Foreskin keratinocyte (primary cell): ENCODE measurements at places on chromosomes 1 and 21. TPM values are rescaled to one million over a fixed set of nuclear protein-coding genes. Genes with fewer than 3 reads are reported as not detected.
A peak's percentile ranks its signal among the peaks of the same experiment; 100 is the strongest.

The EPS8L3 gene
- not detected in 2 replicates for total RNA-seq

The S100A2 gene
- total RNA-seq = 19,361 and 22,376 TPM in 2 replicates

The HSPA13 gene
- 18.3 and 19.6 TPM in 2 replicates for total RNA-seq

The SH2D1B gene
- not detected in 2 replicates for total RNA-seq

GRCh38 chr1:152801333-152801732 lies 4.8 kb downstream of the LCE1D start:
- no peak for DNase-seq

GRCh38 chr1:167169642-167170041 lies 51.0 kb upstream of the POU2F1 start:
- DNase-seq = no peak

- no peak for DNase-seq
These were observed 59.9 kb upstream of the ZSWIM5 start for GRCh38 chr1:45266151-45266801.

DNA sequence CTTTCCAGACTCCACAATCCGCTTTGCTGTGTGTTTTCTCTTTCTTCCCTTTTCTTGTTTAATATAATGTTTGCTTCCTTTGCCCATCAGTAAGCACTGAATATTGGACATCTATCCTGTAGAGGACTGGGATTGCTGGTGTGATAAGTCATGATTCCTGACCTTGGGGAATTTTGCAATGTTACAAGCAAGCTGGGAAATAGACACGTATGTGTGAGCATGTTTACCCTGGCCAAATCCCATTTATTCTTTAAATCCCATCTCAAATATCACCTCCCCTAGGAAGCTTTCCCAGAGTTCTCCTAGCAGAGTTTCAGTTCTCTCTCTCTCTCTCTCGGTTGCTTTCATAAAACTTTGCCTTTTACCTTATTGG lies 155.3 kb downstream of the ROR1 start:
- DNase-seq = no peak

GRCh38 chr1:191913260-191913977 lies 244.8 kb upstream of the RGS18 start:
- DNase-seq = no peak

GRCh38 chr1:212916481-212917133 lies 33.7 kb upstream of the VASH2 start:
- peak; percentile 20 for DNase-seq

- no peak for DNase-seq
These were observed 282.9 kb downstream of the PTGER3 start for GRCh38 chr1:70764747-70765146.

DNA sequence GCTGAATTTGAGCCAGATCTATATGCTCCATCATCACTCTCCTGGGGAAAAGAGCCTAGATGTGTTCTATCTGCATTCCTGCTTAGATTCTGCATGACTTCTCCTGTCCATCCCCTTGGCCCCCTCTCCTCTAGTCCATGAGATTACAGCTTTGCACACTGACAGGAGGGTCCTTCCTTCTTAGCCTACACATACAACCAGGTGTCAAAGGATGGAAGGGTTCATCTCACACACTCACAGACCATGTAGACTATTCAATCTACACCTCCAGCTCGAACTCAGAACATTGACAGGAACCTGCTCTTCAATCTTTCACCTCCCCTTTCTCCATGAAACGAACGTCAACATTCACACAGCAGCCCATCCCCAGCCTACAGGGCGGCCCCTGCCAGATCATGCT lies 13.8 kb downstream of the C1orf116 start:
- no peak for DNase-seq

- DNase-seq = no peak
These were observed 71.5 kb downstream of the USP24 start for GRCh38 chr1:55143684-55144083.

DNA sequence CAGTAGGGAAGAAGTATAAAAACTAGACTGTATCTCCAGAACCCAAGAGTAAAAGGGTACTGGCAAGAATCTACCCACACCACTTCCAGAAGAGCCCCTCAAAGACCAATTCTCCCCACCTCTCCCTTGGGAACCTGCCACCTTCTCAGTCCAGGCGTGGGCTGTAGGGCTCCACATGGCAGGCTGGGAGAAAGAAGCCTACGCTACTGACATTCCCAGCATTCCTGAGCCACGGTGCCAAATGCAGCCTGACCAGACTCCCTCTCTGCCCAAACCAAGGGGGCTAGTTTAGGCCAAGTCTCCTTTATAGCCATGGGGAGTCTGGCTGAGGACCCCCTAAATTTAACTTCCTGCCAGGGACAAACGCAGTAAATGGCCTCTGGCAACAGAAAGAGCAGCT lies 2.0 kb downstream of the UBE2Q1 start:
- DNase-seq = no peak

DNA sequence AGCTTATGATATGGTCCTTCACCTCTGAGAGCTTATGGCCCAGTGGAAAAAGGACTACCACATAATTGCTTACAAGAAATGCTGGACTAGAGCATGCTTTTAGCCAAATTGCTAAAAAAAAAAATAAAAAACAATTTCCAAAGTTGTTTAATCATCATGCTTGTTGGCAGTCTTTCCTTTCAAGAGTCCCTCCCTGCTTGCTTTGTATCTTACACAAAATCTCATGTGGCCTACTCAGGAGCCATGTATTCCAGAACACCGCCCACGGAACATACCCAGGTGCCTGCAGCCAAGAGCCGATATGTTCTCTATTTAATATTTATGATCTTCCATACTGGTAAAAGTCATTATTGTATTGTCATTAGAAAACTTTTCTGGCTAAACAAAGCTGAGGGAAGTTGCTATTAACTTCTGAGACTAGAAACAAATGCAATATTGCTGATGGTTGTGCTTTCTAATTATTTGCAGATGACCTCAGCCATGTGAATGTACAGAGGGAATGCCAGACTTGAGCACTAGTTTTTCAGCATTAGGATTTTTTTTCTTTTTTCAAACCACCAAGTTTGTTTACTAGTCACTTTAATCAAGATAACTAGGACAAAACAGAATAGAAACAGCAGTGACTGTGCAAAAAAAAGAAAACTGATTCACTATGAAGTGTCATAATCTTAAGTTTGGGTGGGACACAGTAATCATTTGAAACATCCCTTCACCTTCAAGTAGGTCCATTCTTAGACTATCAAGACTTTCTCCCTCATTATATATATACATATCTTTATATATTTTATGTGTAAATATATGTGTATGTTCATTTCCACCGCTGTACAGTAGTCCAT lies 129.3 kb upstream of the GORAB start:
- no peak for DNase-seq

DNA sequence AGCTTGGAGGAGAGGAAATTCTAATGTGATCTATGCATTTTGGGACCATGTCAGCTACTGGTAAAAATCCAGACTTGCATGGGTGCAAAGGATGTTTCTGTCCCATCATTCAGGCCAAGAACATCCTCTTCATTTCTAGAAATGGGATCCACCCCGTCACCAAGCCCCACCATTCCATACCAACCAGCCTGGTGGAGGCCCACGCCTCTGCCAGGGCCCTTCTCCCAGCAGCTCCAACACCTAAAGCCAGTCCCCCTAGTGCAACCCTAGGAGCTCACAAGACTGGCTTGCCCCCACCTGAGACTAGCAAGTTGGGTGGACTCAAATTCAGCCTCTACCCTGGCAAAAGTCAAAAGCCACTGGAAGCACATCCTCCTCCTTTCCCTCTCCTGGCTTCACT lies 1.9 kb downstream of the ARHGEF11 start:
- DNase-seq = no peak
